Myocyte (in vitro differentiated cells): ENCODE measurements at places on chromosomes 6 and 20.

DNA sequence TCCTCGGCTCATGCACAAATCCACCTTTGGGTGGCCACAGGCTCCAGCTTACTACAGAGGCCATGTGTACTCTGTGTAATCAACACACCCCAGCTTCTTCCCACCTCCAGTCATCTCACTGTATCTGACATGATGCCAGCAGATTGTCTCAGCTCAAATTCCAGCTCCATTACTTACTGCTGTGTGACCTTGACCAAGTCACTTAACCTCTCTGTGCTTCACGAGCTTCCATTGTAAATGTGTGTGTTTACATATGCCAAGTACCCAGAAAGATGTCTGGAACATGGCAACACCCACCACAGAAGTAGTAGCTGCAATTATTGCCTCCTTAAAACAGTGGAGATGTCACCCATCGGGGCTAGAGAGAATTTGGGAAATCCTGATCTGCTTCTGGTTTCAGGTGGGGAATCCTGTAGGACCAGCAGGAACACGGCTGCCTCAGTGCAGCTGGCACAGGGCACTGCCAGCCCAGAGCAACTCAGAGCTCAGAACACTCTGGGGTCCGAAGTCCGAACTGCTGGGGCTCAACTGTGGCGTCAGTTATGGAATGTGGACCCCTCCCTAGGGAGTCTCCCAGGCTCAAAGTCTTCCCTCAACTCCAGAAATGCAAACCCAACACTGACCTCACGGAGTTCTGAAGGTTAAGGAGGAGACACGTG is 21.2 kb upstream of the HLA-B start:
- DNase-seq, result no peak

- DNase-seq, result no peak
These were observed 59.6 kb upstream of the AFDN start for GRCh38 chr6:167766986-167767714.

DNA sequence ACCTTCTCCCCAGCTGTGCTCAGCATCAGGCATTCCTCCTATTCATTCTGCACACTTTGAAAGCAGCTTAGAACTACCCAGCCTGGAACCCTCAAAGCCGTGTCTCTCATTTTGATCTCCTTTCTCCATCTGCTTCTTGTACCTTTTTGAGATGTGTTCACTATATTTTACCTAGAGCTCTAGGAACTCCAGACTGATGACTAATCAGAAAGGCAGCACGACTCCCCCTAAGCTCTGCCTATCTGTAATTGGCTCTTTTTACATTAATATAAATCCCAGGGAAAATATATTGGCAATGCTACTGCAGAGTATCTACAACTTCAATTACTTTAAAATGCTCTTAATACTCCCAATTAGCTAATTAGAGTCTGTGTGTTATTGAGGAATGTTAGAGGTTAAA is 671.5 kb downstream of the CBLN4 start:
- DNase-seq, result no peak

- no peak for DNase-seq
These were observed 902 bp downstream of the SLC29A1 start for GRCh38 chr6:44224029-44224964.

DNA sequence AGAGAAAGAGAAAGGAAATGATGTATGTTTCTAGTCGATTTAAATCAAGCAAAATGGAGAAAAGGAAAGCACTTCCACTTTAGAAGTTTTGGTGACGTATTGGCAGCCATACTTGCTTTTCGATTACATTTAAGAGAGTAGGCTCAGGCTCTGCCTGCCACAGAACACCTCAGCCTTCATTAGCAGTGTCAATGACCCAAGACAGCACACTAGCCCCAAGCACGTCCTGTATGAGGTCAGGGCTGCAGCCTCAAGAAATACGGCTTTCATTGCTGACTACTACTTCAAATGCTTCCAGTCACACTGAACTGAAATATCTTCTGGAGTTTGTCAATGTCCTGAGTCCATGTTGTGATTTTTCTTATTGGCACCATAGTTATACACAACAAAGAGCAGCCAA is 285.3 kb downstream of the EYA4 start:
- no peak for DNase-seq

DNA sequence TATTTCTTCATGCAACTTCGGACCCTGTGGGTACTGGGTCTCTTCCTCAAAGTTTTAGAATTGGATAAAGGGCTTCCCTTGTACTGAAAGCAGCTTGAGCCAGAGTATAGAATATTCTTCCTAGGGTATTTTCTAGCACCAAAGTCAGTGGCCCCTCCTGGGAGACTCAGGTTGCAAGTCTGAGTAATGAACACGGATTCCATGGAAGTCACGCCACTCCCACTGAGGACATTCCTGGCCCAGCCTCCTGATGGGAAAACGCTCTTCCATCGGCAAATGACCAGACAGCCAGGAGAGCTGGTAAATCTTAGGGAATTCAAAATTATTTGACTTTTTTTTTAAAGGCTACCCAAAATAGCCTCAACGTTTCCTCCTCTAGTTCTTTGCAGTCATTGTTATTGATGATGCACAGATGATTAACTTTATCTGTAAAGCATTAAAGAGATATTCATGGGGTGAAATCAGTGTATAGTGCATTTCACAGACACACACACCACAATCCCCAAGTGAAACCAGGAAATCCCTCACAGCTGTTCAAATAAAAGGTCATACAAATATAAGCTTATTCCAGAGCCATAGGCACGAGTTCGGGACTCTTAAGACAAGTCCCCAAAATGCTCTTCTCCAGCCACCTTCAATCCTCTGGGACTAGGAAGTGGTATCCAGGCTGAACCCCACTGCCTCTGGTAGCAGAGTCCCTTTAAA is 248.8 kb downstream of the SOD2 start:
- no peak for DNase-seq
